Natural killer cell treated with Interleukin-12 subunit alpha and Interleukin-12 subunit beta and Interleukin-15 and Interleukin-18, amount 100 ng/mL, for 72 hours (primary cell): ENCODE measurements at places on chromosomes 3 and 15. TPM values are rescaled to one million over a fixed set of nuclear protein-coding genes. Genes with fewer than 3 reads are reported as not detected.

C3orf52 gene
- 0.64 TPM for total RNA-seq

SSUH2 gene
- not detected for total RNA-seq

LARP6 gene
- not detected for total RNA-seq

IGF2BP2 gene
- 3.5 TPM for total RNA-seq

GHRL gene
- total RNA-seq, result 0.69 TPM

HES1 gene
- not detected for total RNA-seq

CSK gene
- 323 TPM for total RNA-seq

DGKG gene
- 6.2 TPM for total RNA-seq

CISH gene
- total RNA-seq, result 151 TPM

TRPM1 gene
- not detected for total RNA-seq

COL6A5 gene
- total RNA-seq, result not detected

TMEM108 gene
- total RNA-seq, result not detected

UCN2 gene
- not detected for total RNA-seq

ULK3 gene
- 74.7 TPM for total RNA-seq
